ENCODE measurements at places on chromosomes 2 and 18.

DNA sequence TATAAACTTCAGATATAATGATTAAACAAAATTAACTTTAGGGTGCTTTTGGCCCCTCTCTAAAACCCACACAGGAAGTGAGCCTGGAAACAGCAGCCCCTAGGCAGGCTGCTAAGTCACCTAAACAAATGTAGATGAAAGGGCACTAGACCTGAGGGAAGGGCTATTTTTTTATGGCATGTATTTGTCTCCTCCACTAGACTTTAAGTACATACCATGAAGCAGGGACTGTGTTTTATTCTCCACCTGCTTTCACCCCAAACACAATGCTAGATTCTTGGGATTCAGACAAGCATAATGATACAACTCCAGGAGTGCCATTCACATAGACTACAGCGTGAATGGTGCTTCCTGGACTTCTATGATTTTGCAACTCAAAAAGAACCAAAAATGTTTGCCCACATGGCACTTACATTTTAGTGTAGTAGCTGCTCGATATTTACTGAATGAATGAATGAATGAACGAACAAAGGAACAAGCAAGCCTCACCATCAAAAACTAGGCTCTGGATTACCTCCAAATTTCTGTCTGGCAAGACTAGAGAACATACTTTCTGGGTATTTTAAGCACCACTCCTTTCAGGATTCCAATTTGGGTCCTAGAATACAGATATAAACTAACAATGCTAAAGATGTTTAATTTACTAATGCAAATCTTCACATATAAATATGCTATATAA, 10.1 kb downstream of the ATAD2B start:
- DNase-seq: no peak

GRCh38 chr18:8536231-8536630, 73.0 kb upstream of the RAB12 start:
- DNase-seq: no peak

DNA sequence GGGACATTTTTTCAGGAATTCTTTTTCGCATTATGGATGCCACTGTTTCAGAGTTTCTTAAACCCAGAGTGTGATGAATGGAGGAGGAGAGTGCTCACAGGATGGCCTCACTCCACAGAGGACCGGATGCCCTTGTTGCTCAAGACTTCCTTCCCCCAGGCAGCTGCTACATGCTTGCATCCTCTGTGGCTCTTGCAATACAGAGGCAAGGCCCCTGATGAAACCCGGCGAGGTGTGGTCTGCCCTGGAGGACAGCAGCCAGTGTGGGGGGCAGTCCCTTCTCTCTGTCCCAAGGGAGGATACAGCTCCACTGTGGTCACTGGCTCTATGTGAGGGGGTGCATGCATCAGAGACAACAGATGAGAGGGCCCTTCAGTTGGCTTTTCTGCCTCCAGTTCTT, 109.6 kb downstream of the SH3RF3 start:
- DNase-seq: no peak

DNA sequence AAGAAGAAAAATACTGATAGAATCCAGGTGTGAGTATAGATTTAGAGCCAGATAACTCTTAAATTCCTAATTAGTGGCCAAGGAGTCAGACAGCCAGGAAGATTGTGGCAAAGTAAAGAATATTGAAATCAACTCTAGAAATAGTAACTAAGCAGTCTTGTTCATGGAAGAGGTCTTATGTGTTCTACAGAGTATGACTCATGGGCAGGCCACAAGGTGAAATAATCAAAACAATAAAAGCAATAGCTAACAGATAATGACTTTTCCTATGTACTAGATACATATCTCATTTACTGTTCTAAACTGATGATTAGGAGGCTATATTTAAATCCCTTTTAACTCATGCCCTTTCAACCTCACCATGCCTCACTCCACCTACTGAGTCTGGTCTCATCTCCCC, 227.4 kb upstream of the COL3A1 start:
- no peak for DNase-seq

DNA sequence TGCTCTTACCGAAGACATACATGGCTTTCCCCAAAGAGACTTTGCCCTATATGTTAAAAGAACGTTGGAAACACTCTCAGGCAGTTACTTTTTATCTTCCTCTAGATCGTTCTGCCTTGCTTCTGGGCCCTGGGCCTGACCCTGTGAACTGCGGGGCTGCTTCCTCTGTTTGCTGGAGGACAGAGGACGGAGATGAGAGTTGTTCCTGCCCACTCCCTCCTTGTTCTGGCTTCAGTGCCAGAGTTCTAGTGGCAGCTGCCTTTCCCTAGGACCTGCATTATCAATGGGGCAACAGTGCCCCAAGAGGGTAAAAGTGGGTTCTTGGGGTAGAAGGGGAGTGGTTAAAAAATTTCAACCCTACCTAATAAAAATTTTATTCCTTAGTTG, 6.5 kb upstream of the FN1 start:
- no peak for DNase-seq

DNA sequence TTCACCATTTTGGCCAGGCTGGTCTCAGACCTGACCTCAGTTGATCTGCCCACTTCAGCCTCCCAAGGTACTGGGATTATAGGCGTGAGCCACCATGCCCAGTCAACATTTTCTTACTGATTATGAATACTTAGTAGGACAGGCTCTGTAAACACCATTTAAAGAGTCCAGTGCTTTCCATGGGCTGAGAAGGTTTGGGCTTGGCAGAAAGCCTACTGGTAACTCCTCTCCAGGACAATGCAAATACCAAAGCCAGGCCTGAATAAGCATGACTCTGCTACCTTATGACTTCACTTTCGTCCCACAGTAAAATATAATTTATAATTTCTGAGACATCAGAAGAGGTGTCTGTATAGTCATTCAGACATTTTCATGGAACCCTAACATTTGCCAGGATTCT, 60.2 kb upstream of the FAM117B start:
- no peak for DNase-seq

GRCh38 chr2:105689484-105689883, 55.2 kb upstream of the NCK2 start:
- DNase-seq: no peak
